Mesenteric fat pad (tissue), 1 donor: ENCODE measurements at places on chromosomes 7 and 10.

DNA sequence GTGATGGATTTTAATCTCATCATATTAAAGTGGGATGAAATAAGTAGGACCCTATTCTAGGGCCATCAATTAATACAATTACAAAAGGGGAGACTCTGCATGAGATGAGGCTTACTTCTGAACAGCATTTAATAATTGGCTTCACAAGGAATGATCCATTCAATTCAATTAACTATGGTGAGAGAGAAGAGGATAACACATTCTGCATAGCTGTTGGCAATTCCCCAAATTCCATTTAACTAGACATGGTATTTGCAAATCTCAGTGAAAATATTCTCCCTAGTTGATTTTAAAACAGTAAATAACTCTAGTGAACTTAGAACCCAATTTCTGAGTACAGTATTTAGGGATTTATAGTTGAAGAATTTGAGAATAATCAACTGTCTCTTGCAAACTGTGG lies 145.3 kb downstream of the NOC3L start:
- no peak for DNase-seq

DNA sequence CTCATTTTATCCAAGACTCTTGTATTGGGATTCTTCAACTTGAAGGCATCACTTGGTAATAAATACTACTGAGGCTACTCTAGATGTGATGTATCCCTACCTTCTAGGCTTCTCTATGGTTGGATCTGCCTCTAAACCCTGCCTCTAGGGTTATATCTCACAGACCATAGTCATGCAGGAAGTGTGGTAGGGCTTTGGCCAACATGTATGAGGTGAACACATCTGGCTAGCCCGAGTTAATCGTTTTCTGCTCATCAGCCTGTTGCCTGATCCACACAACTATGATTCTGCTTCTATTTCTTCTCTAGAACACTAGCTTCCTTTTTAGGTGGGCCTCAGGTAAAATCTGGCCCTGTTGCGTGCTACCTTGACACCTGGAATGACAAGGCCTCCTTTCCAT lies 78.7 kb upstream of the NME8 start:
- no peak for DNase-seq

GRCh38 chr10:1408651-1409367 lies 328.5 kb downstream of the ADARB2 start:
- DNase-seq: no peak

DNA sequence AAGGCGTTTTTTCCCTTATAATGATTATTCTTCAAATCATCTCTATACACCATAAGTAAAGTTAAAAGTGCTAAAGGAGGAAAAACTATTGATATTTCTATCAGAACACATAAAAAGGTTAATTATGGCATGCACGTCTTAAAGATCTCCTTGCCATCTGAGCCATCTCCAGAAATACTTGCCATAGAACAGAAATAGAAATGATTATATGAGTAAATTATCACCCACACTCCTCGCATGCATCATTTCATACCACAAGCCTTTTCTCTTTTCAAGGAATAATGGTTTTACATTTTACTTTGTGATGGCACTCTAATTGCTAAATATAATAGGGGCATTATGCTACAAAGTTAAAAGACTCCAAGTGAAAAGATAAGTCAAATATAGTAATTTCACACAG lies 55.7 kb upstream of the GLCCI1 start:
- DNase-seq: no peak

- DNase-seq: no peak
These were observed 39.7 kb downstream of the DRGX start for GRCh38 chr10:49356181-49356580.

- DNase-seq: no peak
These were observed 158.4 kb downstream of the AOAH start for GRCh38 chr7:36565792-36566356.

DNA sequence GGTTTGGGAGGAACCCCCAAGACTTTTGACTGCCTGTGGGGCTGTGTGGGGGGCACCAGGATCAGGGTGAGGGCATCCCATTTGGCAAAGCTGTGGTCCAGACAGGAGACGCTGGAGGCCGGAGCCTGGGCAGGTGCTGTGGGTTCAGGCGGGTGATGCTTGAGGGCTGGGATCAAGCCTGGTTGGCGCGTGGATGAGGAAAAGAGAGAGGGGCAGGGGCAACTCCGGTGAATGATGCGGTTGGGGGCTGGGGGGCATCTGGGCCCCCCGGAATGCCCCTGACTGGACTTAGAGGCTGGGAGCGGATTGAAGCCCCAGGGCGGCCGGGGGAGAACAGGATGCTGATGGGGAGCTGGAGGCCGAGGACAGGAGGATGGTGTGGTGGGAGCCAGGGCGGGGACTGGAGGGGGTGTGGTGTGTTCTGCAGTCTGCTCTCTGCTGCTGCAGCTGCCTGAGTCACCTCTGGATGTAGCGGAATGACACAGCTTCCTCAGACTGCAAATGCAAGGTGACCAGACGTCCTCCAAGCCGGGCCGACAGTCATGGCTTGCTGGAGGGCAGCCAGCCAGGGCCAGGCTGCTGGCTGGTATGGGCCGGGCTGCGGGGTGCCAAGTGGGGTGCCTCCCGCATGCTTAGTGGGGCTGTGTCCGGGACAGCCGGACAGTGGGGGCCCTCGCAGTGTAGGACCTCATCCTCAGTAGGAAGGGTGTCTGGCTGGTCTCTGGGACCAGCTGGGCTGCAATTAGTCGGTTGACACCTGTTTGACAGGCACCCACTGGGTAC lies 3.2 kb downstream of the MAFK start:
- DNase-seq: no peak
